Activated B cell treated with CpG ODN at 0.5 μM for 24 hours (primary cell): ENCODE measurements at places on chromosomes 6 and 20.

DNA sequence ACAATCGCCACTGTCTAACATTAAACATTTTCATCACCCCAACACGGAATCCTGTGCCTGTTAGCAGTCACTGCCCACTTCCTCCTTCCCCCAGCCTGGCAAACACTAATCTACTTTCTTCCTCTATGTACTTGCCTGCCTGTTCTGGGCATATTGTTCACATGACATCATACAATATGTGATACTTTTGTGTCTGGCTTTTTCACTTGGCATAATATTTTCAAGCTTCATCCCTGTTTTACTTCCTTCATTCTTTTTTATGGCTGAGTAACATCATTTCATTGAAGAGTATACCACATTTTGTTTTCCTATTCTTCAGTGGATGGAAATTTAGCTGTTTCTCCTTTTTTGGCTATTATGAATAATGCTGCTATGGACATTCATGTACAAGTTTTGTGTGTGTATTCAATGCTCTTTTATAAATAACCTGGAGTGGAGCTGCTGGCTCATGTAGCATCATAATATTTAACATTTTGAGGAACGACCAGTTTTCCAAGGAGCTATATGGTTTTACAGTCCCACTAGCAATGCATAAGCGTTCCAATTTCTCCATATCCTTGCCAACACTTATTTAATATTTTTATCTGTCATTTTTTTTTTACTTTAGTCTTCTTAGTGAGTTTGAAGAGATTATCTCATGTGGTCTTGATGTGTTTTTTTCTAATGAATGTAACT lies 360.1 kb downstream of the HDGFL1 start:
- no peaks in the 10 kb centered on the region for H3K36me3 ChIP-seq
- no peak overlapping the region for H3K4me3 ChIP-seq

DNA sequence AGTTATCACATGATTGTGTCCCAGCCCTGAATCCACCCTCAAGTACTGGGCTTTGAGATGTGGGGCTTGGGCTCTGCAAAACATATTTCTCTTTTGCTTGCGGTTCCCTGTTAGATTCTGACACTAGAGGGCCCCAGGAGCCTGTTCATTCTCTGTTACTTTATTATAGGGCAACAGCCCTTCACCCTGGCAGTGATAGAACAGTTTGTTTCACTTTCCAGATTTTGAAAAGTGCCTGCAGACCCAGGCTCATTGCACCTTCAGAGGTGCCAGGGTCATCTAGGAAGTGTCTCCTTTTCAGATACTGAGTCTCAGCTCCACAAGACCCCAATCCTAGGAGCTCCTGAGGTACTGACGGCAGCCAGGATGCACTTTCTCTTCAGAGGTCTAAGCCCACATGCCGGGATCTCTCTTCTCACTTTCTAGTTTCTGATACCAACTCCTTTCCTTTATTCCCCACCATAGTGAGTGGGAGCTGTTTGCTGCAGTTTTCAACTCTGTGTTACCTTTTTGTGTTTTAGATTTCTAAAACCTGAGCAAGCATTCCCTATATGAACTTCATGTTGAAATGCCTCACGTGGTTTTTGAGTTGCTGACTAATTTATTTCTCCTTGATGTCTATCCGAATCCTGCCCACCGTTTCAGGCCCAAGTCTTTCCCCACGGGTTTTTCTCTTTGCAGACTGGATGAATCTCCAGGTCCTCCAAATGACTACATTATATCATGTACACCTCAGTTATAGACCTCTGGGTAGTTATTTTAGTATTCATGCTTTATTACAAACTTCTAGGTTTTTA lies 10.9 kb downstream of the ABT1 start:
- no peak for DNase-seq
- H3K36me3 ChIP-seq: peaks cover 2% of the 10 kb centered on the region
- no peak overlapping the region for H3K4me3 ChIP-seq
- no peaks in the 10 kb centered on the region for H3K4me1 ChIP-seq

DNA sequence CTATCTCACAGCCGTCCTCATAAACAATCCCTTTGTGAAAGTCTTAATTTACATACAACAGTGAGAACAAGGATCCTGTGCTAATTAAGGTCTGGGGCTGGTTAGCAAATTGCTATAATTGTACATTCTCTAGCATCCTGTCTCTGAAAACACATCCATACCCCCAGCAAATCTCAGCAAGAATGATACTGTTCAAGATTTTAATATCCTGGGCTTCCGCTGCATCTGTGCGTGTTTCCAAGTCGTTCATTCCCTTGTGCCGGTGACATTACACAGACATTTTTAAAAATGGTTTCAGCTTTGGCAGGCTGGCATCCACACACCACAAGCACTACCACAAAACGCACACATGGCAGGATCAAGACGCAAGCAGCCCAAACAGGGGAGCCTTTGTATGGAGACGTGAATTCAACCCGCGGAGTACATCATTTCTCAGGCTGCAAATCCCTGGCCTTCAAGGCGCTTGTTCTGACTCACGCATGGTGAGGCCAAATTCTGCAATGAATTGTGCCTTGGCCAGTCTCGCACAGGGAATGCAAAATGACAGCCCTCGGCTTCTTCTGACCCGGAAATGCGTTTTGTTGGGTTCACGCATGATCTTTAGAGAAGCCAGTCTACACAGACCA lies 20.3 kb downstream of the ZMYND8 start:
- peaks cover 45% of the 10 kb centered on the region for H3K4me1 ChIP-seq
- peak overlapping the region; percentile 66 for H3K27ac ChIP-seq
- H3K36me3 ChIP-seq: peaks cover 67% of the 10 kb centered on the region
- H3K4me3 ChIP-seq: no peak overlapping the region

DNA sequence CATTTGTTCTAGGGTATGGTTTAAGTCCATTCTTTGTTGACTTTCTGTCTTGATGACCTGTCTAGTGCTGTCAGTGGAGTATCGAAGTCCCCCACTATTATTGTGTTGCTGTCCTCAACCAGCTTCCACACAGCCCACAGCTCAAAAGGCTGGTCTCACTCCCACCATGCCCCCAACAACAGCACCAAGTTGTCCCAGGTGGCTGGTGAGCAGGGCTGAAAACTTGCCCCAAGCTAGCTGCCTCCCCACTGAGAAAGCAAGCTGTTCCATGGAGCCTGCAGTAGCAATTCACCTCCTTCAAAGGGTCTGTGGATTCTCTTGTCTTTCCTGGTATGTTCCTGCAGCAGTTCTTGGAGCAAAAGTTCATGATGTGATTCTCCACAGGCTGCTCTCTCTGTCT lies 221.0 kb downstream of the SYNDIG1 start:
- no peak for DNase-seq
- no peaks in the 10 kb centered on the region for H3K27me3 ChIP-seq
- H3K4me1 ChIP-seq: no peaks in the 10 kb centered on the region
- no peak overlapping the region for H3K4me3 ChIP-seq
- H3K27ac ChIP-seq: no peak overlapping the region

DNA sequence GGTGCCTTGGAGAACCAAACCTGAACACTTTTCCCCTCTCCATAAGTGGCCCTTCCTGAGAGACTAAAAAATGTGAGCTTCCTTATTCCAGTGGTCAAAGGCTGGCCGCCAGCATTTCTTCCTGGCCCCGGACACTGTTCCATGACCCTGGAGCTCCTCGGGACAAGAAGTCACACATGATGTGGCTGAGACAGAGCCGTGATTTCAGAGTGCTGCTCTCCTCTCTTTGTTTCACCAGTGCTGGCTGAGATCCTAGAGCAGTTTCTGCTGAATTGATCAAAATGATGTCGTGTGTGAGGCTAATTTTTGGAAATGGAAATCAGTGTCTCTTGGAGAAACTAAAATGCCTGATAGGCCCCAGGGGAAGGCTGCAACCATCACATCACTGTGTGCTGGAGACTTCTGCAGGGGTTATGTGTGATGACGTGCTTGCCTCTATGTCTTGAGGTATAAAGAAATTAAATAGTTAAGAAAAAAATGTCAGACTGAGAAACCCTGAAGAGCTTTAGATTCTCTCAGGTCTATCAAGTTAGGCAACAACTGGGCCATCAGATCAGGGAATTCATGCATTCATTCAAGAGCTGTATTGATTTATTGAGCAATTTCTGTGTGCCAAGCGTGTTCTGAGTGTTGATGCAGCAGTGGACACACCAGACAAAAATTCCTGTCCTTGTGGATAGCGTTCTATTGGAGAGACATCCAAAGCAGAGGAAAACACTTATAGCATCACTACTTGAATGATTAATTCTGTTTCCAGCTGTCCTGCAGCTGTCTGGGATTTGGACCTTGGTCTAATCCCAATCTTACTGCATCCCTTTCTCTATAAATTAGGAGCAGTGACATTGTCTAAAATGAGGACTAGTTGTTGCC lies 72.7 kb upstream of the CCN6 start:
- peaks cover 10% of the 10 kb centered on the region for H3K27me3 ChIP-seq
- H3K36me3 ChIP-seq: no peaks in the 10 kb centered on the region
- H3K4me3 ChIP-seq: no peak overlapping the region
- no peak overlapping the region for H3K27ac ChIP-seq
